ENCODE measurements at places on chromosomes 11 and 22.

GRCh38 chr11:80214413-80214812 is 773.6 kb upstream of the TENM4 start:
- DNase-seq: no peak

DNA sequence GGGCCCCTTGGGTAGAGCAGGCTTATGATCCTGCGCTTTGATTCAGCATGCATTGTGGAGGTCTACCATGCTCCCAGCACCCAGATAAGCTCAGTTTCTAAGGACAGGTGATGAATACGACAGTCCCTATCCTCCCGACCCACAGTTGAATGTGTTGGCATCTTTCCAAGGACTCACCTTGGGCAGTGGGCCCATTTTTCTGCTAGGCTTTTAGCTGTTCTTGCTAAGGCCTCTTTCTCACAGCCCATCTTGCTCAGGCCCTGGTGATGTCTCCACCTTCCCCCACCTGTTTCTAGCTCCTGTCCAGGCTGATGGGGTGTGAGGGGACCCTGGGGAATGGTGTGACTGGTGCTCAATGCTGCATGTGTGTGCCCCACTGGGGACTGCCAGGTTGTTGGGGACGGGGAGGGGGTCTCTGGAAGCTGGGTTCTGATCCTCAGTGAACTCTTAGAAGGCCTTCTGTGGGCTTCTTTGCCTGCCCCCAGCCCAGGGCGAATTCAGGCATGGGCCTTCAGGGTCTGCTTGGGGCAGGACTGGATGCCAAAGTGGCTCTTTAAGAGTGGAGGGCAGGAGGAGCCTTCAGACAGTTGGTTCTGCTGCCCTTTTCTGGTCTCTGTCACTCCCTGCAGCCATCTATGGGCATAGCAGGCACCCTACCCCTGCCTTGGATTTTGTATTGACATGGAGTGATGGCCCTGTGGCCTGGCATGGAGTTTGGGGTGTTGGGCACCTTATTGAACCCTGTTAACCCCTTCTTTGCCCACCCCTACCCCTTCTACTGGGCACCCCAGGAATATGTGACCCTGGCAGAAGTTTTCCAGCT is 33.1 kb downstream of the PHLDB1 start:
- DNase-seq: no peak

GRCh38 chr22:40855071-40855978 is 1.1 kb downstream of the ST13 start:
- peak; percentile 8 for DNase-seq

DNA sequence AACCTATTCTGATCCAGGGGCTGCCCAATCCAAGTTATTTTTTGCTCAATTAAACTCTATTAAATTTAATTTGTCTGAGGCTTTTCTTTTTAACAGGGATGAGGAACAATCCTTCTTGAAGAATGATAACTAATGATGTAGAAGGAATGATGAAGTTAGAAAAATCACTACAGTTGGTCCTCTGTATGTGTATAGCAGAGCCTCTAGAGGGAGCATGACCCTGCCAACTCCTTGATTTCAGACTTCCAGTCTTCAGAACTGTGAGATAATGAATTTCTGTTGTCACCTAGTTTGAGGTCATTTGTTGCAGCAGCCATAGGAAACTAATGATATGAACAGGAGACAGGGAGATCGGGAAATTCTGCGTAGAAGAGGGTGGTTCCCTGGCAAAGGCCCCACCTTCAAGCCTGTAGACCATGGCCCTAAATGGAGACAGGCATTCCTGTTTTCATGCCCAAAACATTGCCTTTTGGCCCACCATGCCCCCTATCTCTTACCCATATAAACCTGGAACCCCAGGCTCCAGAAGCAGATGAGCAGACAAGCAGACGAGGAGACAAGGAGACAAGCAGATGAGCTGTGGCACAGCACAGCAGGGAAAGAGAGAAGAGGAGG is 7.7 kb upstream of the QSER1 start:
- no peak for DNase-seq

- no peak for DNase-seq
Measured at GRCh38 chr11:76459299-76459698, 14.5 kb downstream of the EMSY start.

DNA sequence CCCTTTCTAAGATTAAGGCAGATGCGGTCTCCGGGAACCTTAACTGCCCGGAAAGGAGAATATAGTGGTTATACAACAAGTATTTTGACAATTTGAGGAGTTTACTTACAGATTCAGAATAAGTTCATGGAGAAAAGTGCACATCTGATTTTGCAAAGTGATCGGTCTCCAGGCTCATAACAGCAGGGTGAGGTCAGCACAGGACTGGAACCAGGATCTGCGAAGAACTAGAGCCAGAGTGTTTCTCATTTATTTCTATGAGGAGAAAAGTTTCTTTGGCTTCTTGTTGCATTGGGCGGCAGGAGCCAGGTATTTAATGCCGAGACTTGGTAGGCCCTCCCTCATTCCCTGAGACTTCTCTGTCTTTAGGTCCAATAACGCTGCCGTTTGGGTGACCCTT is 3.7 kb downstream of the ADAMTS15 start:
- DNase-seq: no peak

DNA sequence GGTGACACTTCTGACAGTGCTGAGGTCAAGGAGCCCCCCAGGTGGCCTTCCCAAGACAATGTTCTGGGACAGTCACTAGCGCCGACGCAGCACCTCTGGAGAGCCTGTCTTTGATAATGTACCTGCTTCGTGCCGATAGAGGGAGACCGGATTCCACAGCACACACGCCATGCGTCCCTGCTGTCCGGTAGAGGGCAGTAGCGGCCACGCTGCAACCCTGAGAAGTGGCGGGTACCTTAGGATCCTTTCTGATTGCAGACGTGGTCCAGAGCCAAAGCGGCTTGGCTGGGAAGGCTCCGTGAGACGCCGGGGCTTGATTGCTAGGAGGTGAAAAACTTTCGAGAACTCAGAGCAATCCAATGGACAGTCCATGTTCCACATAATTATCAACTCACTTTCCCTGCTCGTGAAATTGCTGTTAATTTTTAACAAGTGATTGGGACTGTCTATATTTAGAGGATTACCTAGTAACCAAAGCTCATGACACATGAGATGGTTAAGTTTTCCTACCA is 11.4 kb upstream of the BARX2 start:
- DNase-seq: peak; percentile 66

DNA sequence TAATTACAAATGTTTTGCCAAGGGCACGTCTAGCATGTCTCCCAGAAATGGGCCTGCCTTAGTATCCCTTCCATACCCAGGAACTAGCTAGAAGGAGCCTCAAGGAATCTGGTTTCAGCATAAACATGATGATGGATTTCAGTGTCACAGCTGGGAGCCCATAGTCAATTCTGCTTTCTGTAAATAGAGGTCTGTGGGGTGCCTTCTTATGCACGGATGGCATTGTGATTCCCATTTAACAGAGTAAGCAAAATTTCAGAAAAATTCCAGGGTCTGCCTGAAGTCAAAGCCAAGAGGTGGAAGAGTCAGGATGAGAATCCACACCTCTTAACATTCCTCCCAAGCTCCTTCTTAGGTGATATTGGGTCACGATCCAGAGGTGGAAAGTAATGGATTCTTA is 12.1 kb downstream of the DUSP18 start:
- no peak for DNase-seq

DNA sequence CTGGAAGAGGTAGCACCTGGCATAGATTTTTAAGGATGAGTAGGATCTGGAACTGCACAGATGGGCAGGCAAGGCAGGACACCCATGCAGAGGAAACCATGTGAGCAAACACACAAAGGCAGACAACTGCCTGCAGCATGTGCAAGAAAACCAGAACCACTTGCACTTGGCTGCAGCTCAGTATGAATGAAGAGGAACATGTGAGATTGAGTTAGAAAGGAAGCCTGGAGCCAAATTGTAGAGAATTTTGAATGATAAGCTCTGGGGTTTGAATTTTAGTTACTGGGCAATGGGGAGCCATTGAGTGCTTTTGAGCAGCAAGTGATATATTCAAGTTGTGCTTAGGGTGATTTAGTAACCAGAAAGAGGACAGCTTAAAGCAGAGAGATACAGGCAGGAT is 583.4 kb downstream of the SOX6 start:
- DNase-seq: no peak

DNA sequence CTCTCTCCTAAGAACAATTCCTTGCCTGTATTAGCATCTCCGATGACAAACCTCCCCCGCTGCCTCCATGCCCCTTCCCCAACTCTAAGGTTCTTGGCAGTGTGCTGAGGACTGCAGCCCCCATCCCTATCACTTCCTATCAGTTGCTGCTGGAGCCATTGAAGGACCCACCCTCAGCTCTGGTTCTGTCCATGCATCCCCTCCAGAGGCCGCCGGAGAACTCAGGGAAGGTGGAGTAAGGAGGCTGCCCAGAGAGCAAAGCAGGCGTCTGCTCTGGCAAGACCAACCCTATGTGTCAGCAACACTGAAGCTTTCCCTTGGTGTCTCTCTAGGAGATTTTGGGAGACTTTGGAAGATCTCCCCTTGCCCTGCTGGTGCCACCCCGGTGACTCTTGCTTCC is 1139.5 kb downstream of the TBC1D22A start:
- DNase-seq: no peak

- no peak for DNase-seq
Measured at GRCh38 chr11:17526326-17526725, 17.9 kb downstream of the USH1C start.

- no peak for DNase-seq
Measured at GRCh38 chr11:36110668-36111410, 167.0 kb downstream of the LDLRAD3 start.

GRCh38 chr11:128957202-128957482 is 14.5 kb upstream of the TP53AIP1 start:
- no peak for DNase-seq

DNA sequence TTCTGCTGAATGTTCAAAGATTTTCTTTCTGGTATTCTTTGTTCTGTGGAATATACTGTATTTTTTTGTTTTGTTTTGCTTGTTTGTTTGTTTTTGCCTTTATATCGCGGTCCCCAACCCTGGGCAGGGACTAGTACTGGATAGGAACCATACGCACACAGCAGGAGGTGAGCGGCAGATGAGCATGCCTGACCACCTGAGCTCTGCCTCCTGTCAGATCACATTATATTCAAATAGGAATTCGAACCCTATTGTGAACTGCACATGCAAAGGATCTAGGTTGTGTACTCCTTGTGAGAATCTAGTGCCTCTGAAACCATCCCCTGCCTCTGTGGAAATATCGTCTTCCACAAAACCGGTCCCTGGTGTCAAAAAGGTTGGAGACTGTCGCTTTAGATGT is 83.3 kb upstream of the ANO3 start:
- DNase-seq: no peak
